Stimulated activated CD4-positive, alpha-beta T cell treated with anti-CD3 and anti-CD28 coated beads, Interleukin-2, amount 100 ng/mL, for 4 hours (primary cell): ENCODE measurements at places on chromosomes 4 and X.

- DNase-seq: no peak
Observed at GRCh38 chr4:10727140-10727880, 42.7 kb upstream of the CLNK start.

- no peak for DNase-seq
Observed at GRCh38 chrX:10341309-10341708, 184.5 kb downstream of the CLCN4 start.

DNA sequence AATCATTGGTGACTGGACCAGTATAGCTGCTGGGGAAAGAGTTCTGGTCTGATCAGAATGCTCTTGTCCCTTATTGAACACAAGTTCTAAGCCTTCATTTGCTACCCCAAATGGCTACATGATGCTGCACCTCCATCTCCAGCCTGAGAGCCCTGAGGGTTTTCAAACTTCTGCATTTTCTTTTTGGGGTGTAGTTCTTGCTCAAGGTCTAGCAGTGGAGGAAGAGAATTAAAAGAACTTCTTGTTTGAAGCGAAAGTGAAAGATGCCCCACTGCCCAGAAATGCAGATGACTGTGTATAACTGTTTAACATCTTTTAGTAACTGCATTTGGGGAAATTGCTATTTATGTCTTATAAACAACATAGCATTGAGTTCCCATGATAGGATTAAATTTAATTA is 38.5 kb downstream of the LAMTOR3 start:
- no peak for DNase-seq

DNA sequence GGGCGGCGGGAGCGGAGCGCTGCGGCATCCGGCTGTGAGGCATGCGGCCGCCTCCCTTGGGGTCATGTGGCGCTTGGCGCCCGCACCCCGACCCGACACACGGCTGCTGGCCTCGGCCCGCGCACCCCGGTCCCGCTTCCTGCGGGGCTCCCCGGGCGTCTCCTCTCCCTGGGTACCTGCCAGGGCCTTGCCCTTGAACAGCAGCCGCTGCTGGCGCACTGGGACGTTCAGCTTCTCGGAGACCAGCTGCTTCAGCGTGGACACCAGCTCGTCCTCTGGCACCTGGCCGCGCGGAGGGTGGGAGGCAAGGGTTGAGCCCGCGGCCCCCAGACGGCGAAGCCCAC is 391 bp downstream of the UBL4A start:
- no peak for DNase-seq

DNA sequence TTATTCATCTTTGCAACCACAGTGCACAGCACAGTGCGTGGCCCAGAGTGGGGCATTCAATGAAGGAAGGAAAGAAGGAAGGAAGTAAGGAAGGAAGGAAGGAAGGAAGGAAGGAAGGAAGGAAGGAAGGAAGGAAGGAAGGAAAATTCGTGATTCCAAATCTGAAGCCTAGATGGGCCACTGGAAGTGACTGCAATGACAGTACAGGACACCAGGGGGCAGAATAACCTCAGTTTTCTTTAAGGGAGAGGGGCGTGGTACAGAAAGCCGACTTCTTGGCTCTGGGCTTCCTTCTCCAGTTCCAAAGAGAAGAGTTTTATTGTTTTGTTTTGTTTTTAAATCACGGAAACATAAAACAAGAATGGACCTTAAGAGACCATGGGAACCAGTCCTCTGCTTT is 47.8 kb downstream of the APLN start:
- peak; percentile 24 for DNase-seq

GRCh38 chr4:80229128-80229527 is 31.8 kb downstream of the PRDM8 start:
- no peak for DNase-seq
